ENCODE measurements at places on chromosomes 11 and 22.

- no peak for DNase-seq
Observed at GRCh38 chr11:116109228-116109627, 605.0 kb upstream of the CADM1 start.

GRCh38 chr22:35023692-35024363 lies 42.1 kb upstream of the ISX start:
- DNase-seq: no peak

DNA sequence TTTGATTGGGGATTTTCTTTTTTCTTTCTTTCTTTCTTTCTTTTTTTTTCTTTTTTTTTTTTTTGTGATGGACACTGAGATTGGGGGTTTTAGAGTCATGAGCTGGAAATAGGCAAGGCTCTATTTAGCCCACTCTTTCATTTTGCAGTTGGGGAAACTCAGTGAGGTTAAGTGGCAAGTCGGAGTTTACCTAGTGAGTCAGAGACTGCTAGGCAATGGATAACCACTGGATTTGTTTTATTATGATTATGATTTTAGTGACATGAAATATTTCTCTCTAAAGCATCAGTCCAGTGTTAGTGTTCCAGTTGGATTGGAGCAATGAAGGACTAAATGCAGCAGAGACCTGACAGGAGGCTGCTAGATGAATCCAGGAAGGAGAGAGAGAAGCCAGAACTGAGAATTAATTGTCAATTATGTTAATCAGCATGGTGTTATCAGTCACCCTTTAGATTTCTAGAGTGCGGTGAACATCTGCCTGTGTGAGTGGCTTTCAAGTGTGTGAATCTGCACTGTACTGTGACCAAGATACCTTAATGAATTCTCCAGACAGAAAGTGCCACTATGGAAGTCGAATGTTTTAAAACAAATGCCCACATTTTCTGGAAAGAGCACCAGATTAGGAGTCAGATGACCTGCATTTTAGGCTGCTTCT lies 10.9 kb downstream of the BMAL1 start:
- no peak for DNase-seq

GRCh38 chr22:46044621-46045458 lies 67.9 kb upstream of the WNT7B start:
- DNase-seq: no peak

DNA sequence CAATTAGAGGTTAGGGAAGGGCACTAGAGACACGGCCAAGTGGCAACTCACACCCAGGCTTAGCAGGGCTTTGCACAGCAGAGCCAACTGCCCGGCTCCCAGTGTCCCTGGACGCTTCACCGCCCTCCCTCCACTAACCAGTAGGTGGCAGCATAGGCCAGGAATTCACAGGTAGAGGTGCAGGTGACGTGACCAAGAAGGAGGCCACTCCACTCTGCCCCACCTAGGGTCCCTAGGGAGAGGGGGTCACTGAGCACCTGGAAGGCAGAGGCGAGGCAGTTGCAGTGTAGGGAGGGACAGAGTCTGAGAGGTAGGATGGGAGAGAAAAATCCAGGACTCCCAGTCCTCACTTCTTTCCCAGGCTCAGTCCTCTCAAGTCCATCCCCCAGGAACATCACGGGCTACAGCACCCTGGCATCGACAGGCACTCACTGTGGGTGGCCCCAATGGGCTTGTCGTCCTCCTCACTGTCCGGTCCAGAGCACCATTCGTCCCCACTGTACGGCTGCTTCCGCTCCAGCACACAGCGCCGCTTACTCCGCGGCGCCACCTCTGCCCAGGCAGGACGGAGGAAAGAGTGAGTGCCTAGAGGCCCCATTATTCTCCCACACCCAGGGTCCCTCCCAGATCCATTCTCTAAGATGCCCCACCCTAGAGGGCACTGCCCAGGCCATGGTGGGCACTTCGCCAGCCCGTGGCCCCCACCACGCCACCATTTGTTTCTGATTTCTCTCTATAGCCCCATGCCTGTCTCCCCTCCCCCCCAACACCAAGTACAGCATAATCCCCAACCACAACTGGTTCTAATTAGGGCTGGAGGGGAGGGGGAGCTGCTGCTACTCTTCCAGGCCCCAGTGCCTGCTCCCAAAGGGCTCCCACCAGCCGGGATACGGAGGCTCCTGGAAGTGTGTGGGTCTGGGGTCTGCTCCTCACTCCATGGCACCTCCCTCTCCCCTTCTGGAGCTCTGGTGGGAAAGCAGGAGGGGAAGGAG lies 18.4 kb downstream of the BCL9L start:
- DNase-seq: no peak

GRCh38 chr11:126102436-126102981 lies 39.8 kb upstream of the CDON start:
- no peak for DNase-seq

DNA sequence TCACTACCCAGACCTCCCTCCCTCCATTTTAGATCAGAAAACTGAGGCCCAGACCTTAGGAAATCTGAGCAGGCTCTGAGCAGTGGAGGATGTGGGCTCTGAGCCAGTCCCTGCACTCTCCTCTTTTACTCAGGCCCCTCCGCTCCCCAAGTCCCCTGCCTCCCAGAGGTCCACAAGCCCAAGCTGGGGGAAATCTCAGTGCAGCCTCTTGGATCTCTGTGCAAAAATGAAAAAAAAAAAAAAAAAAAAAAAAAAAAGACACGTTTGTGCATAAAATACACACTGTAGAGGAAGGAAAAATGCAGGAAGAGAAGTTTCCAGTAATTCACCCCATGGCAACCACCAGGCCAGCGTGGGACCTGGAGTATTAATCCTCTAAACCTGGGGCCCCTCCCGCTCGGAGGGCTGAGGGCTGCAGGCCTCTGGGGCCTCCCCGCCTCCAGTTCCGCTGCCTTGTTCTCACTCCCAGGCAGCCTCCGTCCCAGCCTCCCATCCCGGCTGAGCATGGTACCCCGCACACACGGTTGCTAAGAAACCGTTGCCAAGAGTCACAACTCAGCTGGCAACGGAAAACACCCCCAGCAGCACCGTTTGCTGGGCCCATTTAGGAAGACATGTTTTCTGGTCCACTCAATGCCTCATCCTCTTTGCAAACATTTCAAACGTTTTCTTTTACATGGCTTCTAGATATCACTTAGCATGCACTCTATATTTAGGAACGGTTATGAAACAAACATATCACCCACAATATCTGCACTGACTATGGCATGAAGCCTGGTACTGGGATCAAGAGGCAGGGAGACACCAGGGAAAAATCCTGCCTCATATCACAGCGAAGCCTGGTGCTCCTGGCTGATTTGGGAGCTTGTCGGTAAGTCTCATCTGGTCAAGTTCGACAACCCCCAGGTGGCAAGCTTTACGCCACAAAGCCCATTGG lies 227.5 kb downstream of the CTTN start:
- no peak for DNase-seq

GRCh38 chr22:31952094-31952401 lies 7.7 kb downstream of the YWHAH start:
- no peak for DNase-seq

- DNase-seq: no peak
Observed at GRCh38 chr11:67640021-67640757, 626 bp upstream of the TBX10 start.

DNA sequence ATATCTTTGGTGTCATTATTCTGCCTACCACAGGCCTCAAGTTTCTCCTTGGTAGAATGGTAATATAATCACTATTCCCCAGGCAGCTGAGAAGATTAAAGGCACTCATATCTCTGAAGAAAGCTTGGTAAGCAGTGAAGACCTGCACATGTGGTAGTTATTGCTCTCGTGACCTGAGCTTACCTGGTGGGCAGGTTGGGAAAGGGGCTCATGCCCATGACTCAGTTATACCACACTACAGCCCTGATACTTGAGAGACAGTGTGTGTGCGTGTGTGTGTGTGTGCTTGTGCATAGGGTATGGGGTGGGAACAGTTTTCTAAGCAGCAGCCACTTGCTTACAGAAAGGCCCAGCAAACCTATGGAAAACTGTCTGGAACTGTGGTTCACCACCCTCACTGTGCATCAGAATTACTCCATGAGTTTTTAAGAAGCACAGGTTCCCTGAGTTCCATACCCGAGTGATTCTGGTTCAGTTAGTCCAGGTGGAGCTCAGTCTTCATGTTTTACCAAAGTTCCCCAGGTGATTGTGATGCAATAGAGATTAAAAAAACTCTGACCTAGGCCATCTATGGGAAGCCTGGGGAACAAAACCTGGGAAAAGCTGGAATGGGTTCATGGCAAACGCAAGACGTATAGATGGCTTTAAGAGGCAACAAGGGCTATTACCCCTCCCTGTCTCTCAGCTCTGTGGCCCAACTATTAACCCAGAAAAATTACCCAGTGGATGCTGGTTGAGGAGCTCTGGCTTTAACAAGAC lies 79.0 kb upstream of the ZBED5 start:
- DNase-seq: no peak

GRCh38 chr11:58276151-58276550 lies 8.1 kb upstream of the OR10W1 start:
- DNase-seq: no peak

DNA sequence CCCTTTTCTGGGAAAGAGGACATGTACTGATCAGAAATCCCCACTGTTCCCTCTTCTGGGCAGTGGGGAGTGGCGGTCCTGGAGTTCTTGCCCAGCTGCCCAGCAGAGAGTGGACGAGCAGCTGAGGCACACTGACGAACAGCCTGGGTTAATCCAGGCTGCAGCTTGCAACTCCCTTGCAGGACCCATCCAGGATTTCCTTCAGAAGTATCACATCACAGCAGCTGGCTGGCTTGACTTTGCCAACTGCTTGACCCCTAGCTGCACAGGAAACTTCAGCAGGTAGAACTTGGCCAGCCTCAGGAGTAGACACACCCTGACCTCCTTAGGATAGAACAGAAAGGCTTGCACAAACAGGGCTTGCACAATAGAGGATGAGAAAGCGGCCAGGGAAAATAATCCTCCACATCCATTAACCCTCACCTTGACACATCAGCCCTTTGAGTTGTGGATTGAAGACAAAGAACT lies 27.9 kb upstream of the FZD4 start:
- no peak for DNase-seq

DNA sequence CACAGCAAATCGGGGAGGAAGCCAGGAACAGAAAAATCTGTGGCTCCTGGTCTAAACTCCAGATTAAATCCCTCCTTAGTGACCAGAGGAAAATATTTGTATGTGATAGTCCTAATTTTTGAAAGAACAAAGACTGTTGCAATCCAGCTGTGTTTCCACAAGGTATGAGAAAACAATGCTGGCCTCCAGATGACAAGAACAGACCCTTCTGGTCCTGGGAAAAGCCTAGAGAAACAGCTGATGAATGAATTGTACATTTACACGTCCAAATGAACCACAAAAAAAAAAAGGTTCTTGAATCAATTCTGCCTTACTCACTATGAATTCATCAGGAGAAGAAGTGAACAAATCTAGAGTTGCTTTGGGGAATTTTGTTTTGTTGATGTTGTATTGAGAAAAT lies 63.7 kb downstream of the ETS1 start:
- DNase-seq: no peak

DNA sequence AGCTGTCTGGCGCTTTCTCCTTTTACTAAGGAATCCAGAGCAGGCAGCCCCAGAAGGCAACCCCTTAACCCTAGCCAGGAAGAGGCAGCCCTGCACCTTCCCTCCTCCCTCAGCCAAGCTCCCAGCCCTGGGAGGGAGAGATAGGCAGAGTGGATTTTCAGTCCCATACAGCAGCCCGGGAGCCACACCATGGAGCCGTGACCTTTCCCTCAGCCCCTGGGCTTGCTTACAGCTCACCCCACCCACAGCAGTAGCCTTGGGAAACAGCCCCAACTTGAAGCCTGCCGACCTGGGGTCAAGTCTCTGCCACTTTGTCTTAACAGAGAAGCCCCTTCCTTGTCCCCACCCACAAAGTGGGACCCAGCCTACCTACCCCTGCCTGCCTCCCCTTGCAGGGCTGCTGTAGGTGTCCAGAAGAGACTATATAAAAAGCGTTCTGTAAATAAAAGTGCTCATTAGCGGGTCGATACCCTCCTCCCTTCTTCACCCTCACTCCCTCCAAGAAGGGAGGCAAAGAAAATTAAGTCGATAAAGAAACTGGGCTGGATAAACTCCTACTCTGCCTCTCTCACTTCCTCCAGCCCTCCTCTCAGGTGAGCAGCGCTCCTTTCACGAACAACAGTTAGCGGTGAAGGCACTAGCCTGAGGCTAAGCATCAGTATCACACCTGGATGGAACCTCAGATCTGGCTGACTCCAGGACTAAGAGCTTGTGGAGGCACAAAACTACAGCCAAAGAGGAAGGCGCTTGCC lies 4.2 kb downstream of the TST start:
- no peak for DNase-seq

GRCh38 chr22:38862375-38863329 lies 9.4 kb downstream of the CBX6 start:
- no peak for DNase-seq

DNA sequence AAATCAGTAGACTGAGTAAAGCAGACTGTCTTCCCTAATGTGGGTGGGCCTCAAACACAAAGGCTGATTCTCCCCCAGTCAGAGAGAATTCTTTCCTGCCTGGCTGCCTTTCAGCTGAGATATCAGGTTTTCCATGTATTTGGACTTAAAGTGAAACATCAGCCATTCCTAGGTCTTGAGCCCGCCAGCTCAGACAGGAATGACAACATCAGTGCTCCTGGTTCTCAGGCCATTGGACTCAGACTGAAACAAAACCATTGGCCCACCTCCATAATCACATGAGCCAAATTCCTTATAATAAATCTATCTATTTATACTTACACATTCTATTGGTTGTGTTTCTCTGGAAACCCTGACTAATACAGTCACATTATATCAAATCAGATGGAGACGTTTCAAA lies 56.7 kb upstream of the CLPB start:
- no peak for DNase-seq

- DNase-seq: peak; percentile 52
Observed at GRCh38 chr22:43923631-43924464, at the start of gene PNPLA3. Gene PNPLA3, plus strand, starts transcription at chr22:43923805. Its CDS starts 107 bp downstream, at chr22:43923912.

DNA sequence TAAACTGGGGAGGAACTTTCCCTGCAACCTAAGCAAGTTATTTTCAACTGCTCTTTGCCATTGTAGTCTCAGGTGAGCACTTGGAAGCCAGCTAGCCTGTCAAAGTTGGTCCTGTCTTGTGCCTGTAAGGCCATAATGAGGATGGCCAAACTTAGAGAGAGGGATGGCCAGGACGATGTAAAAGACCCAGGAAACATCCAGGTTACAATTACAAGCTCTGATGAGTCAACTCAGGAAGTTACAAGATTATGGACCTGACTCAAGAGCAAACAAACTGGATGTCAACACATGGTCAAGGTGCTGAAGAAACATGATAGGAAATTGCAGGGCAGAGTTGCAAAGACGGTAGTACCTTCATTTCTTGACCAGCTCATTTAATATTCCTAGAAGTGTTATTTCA lies 1.6 kb downstream of the GTPBP1 start:
- DNase-seq: no peak

- DNase-seq: no peak
Observed at GRCh38 chr11:112160091-112160848, 3.6 kb downstream of the IL18 start.

- no peak for DNase-seq
Observed at GRCh38 chr11:76823481-76824028, 37.2 kb upstream of the ACER3 start.

DNA sequence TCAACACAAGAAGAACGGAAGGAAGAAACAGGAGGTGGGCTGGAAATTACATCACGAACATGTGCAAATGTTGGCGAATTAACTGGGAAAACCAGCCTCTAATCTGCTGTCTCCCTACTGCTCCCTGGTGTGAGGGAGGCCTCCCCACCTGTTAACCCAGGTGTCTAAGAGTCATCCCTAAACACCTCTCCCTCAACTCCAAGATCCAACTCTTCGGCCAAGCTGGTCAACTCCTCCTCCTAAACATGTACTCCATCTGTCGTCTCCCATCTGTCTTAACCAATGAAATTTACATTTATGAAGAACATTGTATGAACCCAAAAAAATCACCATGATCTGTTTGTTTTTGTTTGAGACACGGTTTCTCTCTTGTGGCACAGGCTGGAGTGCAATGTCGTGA lies 154.2 kb downstream of the LARGE1 start:
- no peak for DNase-seq

GRCh38 chr11:113201054-113201818 lies 113.1 kb upstream of the TTC12 start:
- DNase-seq: no peak

Measured in smooth muscle cell of the brain vasculature (primary cell).